DMS153 (cell line): ENCODE measurements at places on chromosomes 5 and 9.

GRCh38 chr5:147849226-147849625 is 17.8 kb upstream of the SPINK1 start:
- DNase-seq = no peak

GRCh38 chr5:127409246-127409917 is 108.1 kb upstream of the PRRC1 start:
- DNase-seq = no peak

DNA sequence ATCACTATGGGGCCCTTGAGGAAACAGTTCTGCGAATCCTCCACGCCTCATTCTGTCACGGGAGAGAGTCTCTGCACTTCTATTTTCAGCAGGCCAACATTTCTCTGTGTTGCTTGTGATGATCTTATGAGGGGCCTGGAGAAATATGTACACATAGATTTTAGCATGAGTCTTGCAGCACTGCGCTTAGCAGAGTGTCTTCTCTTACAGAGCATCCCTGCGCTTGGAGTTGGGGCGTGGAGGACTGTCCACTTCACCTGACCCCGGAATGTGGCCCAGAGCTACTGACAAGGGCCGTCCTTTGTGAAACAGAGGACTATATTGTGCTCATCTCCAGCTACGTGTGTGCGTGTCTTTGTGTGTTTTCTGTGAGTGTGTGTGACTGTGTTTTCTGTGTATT is 428.2 kb upstream of the IRX4 start:
- no peak for DNase-seq

DNA sequence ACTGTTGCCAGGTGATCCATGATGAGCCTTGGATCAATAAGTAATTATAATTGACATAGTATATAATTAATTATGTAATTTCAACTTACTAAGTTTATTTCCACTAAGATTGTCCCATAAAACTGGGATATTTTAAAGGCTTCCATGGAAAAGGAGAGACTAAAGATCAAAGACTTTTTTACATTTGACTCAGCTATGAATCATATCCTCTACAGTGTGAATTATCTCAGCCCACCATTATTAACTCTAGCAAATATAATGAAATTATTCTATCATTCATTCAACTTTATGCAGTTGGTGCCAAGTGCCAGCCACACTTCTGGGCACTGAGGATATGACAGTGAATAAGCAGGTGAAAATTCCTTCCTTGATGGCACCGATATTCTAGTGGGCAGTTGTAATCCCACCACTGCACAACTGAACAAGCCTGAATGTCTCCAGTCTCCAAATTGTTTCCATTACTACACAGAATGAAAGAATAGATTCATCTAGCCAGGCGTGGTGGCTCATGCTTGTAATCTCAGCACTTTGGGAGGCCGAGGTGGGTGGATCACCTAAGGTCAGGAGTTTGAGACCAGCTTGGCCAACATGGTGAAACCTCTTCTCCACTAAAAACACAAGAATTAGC is 21.9 kb upstream of the TXN start:
- DNase-seq = no peak

- DNase-seq = no peak
Observed at GRCh38 chr5:93342563-93343061, 238.4 kb downstream of the NR2F1-AS1 start.

- no peak for DNase-seq
Observed at GRCh38 chr5:179422213-179422855, 77.1 kb upstream of the ADAMTS2 start.

- DNase-seq = no peak
Observed at GRCh38 chr5:164651546-164652275, 1146.3 kb downstream of the MAT2B start.

DNA sequence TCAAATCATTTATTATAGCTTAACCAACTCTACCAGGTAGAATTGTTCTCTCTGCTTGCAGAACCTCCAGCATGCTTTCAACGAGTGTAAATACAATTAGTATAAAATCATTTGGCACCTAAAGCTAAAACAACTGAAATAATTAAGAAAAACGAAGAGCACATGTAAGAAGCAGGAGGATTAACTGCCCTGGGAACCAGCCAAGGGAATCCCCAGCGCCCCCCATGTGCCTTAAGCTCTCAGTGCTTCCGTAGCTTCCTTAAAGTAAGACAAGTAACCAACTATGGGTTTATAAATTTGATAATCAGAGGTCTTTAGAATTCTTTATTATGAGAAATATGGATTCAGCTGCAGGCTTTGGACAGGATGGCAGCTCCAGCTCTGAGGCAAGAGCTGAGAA is 402.4 kb downstream of the RAB3C start:
- DNase-seq = no peak

DNA sequence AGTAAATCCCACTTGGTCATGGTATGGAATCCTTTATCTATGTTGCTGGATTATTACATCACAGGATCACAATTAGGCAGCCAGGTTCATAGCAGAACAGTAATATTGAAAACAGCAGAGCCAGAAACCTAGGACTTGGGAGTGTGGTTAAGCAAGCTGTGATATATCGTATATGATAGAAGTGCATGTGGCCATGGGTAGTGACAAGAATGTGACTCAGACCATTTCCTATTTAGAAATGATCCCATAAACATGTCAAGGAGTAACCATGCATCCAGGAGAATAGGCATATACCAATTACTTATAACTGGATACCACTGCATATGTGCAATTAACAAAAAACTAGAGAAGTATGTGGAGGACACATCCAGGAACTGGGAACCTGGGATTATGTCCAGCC is 31.2 kb downstream of the AMBP start:
- no peak for DNase-seq

GRCh38 chr9:77879437-77879943 is 152.1 kb downstream of the GNAQ start:
- no peak for DNase-seq

- DNase-seq = no peak
Observed at GRCh38 chr5:160472482-160472881, 50.8 kb downstream of the PTTG1 start.

DNA sequence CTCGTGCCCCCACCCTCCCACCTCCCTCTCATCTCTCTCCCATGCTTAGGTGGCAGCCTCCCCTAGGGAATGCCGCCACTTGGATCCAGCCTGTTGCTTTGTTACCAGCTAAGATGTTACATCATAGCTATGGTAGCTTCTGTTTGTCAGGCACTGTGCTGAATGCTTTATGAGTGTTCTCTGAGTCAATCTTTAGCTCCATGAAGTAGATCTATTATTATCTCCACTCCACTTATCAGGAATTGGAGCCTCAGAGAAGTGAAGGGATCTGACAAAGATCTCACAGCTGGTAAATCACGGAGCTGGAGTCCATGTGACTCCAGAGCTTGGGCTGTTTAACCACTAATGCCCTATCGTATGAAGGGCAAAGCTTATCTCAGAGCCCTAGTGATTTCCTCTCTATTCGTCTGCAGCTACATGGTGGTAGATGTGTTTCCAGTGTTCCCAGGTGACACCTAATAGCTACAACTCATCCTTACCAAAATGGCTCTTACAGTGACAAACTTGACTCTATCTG is 54.1 kb downstream of the GARNL3 start:
- DNase-seq = no peak

GRCh38 chr5:66931651-66932050 is 264.9 kb downstream of the CD180 start:
- no peak for DNase-seq

DNA sequence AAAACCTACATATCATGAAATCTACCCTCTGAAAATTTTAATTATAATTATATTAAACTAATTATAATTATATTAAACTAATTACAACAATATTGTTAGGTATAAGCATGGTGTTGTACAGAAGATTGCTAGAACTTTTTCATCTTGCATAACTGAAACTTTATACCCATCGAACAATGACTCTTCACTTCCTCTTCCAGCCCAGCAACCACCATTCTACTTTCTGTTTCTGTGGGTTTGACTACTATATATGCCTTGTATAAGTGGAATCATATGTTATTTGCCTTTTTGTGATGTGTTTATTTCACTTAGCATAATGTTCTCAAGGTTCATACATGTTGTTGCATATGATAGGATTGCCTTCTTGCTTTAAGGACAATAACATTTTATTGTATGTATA is 274.2 kb upstream of the CCNH start:
- DNase-seq = no peak

DNA sequence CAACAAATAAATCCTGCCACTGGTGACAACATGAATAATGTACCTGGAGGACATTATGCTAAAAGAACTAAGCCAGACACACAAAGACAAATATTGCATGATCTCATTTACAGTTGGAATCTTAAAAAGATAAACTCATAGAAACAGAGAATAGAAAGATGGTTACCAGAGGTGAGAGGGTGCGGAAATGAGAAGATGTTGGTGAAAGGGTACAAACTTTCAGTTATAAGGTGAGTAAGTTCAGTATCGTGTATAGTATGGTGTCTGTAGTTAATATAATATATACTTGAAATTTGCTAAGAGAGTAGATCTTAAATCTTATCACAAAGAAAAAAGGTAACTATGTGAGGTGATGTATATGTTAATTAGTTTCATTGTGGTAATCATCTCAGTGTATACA is 63.3 kb downstream of the PRRC1 start:
- no peak for DNase-seq

- no peak for DNase-seq
Observed at GRCh38 chr9:37005517-37006140, 28.4 kb downstream of the PAX5 start.

DNA sequence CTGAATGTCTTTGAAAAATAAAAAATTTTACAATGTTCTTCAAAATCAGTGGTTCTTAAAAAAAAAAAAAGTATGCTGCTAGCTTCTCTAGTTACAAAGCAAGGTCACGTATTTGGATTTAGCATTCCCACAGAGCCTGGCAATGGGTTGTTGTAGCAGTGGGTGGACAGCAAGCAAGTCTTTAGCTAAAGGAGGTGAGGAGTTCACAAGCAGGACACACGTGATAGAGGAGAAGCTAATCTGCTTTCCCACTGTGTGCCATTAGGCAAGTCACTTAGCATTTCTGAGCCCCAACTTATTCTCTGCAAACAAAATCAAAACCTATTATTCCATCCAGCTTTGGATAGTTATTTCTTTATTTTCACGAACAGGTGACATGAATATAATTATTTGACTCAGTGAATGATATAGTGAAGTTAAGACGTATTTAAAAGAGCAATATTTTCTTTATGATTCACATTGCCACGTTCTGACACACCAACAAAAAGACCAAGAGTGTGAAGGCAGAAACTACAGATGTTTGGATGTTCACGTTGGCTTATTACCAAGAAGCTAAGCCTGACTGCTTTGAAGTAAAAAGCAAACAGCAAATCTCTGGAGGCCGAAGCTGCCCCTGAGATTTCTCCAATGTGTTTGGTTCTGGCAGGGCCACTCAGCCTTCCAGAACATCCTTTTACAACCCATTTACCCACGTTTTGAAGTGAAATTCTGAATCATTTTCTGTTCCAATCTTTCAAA is 612.1 kb upstream of the CDH6 start:
- peak; percentile 16 for DNase-seq

GRCh38 chr9:118463419-118463818 is 759.2 kb downstream of the TLR4 start:
- DNase-seq = no peak

GRCh38 chr5:134574521-134574920 is 49.1 kb downstream of the JADE2 start:
- DNase-seq = no peak

GRCh38 chr5:135171336-135171735 is 137.3 kb upstream of the PITX1 start:
- no peak for DNase-seq

GRCh38 chr9:133141833-133142595 is 21.0 kb upstream of the RALGDS start:
- peak; percentile 85 for DNase-seq

DNA sequence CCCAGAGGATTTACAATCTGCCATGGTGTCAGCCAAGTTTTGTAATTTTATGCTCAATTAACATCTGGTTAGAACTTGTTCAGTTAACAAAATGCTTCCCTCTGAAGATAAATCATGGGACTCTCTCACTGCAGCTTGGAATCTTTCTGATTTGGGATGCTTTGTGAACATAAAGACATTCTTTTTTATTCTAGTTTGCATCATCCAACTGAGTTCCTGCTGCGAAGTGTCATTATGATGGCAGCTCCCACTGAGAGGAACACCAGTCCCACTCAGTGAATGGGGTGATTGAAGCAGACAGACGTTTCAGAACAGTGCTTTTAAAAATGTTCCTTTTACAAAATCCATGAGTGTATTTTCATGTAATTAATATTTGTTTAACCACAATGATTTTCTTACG is 863.8 kb downstream of the TLE4 start:
- DNase-seq = no peak

DNA sequence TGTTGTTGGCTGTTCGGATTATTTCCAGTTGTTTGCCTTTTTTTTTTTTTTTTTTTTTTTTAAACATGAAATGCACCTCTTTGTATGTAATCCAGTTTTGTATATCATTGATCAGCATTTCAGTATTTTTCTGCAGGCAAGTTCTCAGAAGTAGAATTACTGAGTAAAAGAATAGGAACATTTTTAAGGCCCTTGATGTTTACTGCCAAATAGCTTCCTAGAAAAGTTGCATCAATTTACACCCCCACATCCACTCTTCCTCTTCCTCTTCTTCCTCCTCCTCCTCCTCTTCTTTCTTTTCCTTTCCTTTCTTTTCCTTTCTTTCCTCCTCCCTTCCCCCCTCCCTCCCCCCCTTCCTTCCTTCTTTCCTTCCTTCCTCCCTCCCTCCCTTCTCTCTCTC is 69.4 kb upstream of the ENTREP1 start:
- DNase-seq = no peak

GRCh38 chr9:137078701-137079400 is 1.5 kb downstream of the UAP1L1 start:
- no peak for DNase-seq

DNA sequence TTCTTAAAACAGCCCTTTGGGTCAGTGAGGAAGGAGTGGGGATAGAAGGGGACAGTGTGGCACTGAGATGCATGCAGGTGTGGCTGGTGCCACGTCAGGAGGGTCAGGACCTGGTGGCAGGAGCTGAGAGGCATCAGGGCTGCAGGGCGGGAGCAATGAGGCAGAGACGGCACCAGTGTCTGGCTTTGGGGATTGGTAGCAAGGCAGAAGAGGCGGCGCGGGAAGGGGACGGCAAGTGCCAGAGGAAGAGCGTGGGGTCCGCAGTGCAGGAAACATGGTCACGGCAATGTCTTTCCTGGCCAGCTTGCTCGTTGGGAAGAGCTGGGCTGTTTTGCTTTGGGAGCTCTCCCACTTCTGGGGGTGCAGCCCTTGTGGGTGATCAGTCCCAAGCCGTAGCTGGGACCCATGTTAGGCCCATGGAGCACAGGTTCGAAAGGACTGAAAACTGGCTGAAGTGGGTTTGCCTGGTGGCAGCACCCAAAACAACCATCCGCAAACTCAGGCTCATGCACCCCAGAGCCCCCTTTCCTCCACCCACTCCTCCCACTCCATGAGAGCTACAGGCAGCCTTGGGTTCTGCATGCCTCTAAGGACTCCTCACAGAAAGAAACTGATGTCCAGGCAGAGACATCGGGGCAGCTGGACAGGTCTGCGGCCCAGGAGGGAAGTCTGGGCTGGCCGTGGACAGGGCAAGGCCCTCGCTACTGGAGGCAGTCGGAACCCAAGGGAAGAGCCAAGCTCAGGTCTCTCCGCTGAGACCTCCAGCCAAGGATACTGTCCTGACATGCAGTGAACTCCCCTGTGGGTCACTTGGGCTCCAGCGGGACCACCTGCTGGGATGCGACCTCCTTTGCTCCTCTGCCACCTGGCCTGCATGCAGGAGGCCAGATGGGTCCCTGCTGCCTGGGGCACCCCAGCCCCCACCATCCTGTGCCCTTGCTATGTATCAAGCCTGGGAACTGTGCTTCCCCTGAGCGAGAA is 104.4 kb downstream of the ZNF354C start:
- no peak for DNase-seq
